ENCODE measurements at places on chromosomes 11 and 22.

DNA sequence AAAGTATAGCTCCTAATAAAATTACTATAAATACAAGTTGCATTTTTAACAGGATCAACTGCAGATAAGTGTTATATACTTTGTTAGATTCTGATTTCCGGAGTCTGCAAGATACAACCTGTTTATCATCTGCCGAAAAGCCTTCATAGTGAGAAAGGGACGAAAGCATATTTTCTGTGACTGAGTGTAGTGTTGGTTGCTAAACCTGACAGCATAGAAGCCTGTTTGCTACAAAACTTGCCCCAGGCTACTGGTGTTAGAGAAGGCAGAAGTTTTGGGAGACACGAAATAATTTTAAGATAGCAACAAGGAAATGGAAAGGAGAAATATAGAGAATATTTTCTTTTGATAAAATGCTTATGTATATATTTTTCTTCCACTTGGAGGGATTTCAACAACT lies 243.5 kb upstream of the NARS2 start:
- no peak overlapping the region for H3K27ac ChIP-seq
- no peaks in the 10 kb centered on the region for H3K4me1 ChIP-seq
- no peak overlapping the region for H3K4me3 ChIP-seq
- no peaks in the 10 kb centered on the region for H3K36me3 ChIP-seq
- H3K27me3 ChIP-seq, result no peaks in the 10 kb centered on the region

GRCh38 chr11:34044664-34045485 lies 6.7 kb upstream of the CAPRIN1 start:
- peak overlapping the region; percentile 27 for H3K4me3 ChIP-seq
- peaks cover 4% of the 10 kb centered on the region for H3K4me1 ChIP-seq

DNA sequence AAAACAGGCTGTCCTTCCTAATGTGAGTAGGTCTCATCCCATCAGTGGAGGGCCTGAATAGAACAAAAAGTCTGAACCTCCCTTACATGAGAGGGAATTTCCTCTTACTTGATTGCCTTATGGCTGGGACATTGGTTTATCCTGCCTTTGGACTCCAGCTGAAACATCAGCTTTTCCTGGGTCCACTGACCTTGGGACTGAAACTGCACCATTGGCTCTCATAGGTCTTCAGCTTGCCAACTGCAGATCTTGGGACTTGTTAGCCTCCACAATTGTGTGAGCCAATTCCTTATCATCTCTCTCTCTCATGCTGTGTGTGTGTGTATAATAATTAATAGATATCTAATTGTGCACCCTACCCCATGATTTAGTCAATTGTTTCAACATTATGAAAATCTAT lies 375.3 kb upstream of the DDI1 start:
- H3K27me3 ChIP-seq, result no peaks in the 10 kb centered on the region
- H3K27ac ChIP-seq, result no peak overlapping the region
- no peak overlapping the region for H3K4me3 ChIP-seq
- H3K36me3 ChIP-seq, result no peaks in the 10 kb centered on the region
- DNase-seq, result no peak

DNA sequence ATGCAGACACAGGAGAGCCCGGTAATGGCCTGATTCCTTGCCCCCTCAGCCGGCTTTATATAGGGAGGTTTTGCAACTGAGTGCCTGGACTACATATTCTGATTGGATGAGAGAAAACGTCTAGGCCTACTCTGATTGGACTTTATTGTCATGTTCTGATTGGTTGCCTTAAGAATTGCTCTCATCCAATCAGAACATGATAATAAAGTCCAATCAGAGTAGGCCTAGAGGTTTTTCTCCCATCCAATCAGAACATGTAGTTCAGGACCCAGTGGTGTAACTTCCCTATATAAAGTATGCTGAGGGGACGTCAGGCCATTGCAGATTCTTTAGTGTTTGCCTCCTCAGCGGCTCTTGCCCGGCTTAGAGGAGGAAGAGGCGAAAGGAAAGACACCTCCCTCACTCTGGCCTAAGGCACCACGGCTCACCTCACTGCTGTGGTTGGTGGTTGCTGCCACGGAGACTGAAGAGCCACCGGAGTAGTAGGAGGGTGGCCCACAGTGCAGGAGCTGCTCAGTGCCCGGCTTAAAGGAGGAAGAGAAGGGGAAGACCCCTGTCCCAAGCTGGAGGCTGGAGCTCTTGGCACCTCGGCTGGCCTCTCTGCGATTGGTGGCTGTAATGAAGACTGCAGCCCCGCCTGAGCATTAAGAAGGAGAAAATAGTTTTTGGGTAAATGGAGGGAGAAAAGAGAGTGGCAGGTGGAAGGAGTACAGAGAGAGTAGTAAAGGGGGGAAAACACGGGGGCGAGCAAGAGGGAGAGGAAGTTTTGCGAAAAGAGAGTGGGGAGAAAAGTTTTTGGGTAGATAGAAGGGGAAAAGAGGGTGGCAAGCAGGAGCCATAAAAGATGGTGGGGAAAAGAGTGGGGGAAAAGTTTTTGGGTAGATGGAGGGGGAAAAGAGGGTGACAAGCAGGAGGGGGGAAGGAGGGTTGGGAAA lies 116.7 kb upstream of the SERPIND1 start:
- peaks cover 7% of the 10 kb centered on the region for H3K27me3 ChIP-seq
- H3K36me3 ChIP-seq, result no peaks in the 10 kb centered on the region
- DNase-seq, result no peak
- no peak overlapping the region for H3K4me3 ChIP-seq

DNA sequence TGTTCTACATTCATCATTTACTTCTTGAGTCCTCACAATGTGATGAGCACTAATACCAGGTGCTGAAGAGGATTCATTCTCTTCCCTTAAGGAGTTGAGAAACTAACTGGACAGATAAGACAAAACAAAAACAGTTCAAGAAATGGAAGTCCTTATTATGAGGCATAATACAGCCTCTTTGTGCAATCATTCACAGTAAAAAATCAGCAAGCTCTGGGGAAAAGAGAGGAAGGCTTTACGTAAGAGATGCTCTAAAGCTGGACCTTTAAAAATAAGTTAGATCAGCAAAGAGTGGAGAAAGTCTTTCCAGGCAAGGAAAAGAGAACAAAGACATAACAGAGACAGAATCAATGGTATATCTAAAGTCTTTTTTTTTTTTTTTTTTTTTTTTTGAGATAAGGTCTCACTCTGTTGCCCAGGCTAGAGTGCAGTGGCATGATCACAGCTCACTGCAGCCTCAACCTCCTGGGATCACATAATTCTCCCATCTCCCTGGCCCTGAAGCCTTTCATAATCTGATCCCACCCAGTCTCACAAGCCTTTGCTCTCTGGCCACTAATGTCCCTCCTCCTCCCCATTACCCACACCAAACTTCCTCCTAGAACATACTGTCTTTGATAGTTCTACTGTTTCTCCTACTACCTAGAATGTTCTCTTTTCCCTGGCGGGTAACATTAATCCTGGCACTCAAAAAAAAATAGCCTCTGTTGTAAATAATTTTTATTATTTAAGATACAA lies 40.9 kb downstream of the MRTFA start:
- H3K36me3 ChIP-seq, result no peaks in the 10 kb centered on the region
- no peaks in the 10 kb centered on the region for H3K27me3 ChIP-seq
- no peak overlapping the region for H3K27ac ChIP-seq
- no peak for DNase-seq
- H3K4me1 ChIP-seq, result peaks cover 18% of the 10 kb centered on the region
